ENCODE measurements at places on chromosomes 5 and 9.

DNA sequence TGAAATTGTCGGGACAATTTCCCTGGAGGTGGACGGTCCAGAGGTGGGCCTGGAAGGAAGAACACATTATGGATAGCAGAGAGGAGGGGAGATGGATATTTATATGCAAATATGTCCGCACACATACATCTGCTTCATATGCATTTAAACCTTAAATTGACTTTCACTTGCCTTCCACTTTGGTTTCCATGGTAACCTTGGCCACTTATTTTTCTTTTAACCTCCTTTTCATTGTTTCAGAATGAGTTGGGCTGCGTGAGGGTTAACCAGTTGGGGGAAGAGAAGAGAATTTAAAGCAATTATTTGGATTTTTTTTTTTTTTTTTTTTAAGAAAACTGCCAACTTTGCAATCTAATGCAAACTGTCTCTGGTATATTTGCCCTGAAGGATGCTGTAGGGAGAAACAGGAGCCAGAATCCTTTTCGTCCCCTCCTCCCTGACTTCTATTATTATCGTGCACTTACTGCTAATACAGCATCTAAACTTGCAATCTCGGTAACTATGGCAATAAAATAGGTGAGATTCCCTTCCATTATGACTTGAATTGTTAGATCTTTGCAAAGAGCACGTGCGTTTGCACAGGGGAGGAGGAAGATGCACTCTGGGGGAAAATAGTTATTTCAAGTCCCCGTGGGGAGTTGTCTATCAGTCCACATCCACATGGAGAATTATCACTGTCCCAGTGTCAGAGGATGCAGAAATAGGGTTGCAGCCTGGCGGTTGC, 35.6 kb downstream of the TLR4 start:
- no peak for DNase-seq

- no peak for DNase-seq
These were observed 476.8 kb downstream of the CETN3 start for GRCh38 chr5:89932771-89933181.

DNA sequence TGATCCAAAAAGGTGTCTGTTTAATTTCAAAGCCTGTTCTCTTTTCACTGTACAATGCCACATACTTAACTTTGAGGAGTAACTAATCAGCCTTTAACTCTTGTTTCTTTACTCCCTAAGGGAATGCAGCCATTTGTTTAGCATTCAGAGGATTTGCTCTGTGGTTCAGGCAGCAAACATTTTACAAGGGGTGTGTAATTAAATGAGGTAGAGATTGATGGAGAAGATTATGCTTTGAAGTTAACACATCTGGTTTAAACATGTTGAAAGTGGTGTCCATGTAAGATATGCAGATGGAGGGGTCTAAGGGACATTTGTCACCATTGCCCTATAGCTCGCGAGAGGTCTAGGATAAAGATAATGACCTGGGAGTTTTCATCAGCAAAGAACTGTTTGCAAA, 41.9 kb downstream of the TMEM215 start:
- DNase-seq: no peak

DNA sequence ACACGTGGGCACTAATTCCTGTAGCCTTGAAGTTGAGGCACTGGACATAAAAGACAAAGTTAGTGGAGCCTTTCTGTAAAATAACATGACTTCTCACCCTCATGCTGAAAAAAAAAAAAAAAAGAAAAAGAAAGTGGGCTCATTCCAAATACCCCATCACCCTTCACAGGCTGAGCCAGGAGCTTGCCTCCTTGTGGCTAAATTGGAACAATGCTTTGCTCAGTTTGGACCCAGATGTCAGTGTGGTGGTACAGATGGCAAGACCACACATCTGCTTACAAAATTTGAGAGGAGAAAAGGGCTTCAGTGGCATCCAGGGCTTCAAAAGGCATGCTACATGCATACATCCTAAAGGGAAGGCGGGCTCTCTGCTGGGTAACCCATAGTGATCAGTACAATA, 342.8 kb downstream of the EBF1 start:
- DNase-seq: no peak

DNA sequence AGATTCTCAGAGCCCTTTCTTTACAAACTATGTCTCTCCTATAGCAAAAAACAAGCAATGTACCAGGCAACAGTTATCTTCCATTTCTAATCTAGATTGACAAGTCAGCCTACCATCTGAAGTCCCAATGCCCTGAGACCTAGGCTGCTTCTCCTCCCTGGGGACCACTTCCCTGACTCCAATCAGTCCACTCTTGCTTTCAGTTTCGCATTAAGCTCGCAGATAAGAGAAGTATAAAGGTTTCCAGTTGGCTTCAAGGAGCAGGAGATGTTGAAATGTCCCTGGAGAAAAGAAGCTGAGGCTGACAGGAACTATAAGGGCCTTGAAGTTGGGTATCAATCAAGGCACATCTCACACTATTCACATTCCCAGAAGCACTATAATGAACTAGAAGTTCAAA, 32.3 kb downstream of the ERP44 start:
- peak; percentile 7 for DNase-seq

DNA sequence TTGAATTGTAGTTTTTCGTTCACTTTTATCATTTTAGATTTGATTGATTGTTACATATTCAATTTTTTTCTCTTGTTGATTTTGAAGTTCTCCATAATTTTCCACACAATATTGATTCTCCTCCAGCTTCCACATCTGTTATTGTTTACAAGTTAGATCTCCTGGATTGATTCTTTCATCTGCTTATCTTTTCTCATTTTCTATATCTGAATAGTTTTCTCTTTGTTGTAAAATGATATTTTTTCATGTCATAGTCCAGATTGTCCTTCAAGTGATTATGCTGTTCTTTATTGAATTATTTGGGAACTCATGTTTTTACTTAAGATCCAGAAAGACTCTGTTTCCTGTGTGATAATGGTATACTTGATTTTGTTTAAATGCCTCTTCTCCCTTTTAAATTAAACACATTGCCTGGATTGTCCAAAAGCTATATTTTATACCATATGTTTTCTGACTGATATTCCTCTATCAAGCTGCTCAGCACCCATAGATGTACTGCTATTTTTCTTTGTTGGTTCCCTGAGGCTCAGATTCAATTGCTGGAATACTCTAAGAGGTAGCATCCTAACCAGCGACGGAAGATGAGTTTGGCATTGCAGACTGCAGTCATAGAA, 206.6 kb upstream of the PRR16 start:
- no peak for DNase-seq

- no peak for DNase-seq
These were observed 6.1 kb downstream of the TPD52L3 start for GRCh38 chr9:6334305-6334704.

DNA sequence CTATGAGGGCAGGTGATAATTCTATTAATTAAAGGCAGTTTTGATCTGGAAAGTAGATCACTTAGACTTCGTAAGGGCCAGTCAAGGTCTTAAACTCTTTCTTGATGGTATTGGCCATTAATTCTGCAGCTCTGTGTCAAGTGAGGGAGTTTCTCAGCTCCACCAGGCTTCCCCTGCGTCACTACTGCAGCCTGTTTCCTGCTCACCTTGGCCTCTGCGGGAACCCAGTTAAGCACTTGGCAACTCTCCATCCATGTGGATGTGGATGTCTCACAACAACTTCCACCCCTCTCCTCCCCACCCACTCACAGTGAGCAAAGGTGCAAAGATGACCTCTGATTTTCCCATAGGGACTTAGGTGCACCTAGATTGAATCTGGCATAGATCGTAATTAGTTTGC, 191.6 kb downstream of the PLK2 start:
- DNase-seq: no peak

- DNase-seq: peak; percentile 8
These were observed 32.0 kb upstream of the DHFR start for GRCh38 chr5:80686757-80687156.

- DNase-seq: no peak
These were observed 126.1 kb downstream of the FBXO38 start for GRCh38 chr5:148509893-148510292.

DNA sequence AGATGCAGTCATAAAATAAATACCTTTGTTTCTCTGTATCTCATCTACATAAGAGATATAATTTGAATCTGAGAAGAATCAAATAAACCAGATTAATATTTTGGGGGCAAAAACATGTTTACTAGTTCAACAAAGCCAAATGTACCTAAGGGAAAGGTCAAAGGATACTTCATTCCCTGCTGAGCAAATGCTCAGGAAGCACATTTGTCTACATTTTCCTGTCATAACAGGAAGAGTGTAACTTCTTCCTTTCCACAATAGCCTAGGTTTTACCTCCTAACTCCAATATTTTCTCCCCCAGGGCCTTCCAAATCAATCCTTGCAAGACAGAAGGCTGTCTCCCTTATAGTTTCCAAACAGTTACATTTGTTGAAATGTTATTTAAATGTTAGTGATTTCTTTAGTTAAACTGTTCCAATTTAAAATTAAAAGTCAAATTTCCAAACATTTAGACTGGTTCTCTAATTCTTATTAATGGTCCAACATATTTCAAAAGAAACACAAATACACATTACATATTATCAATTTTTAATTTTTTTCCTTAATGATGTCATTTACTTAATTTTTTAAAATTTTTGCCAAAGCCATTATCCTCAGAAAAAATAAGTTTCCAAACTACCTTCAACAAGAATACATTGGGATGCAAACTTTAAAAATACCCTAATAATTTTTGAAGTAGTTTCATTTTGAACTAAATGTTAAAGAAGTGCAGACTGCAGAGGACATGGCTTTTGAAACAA, 67.8 kb downstream of the MEF2C start:
- no peak for DNase-seq

DNA sequence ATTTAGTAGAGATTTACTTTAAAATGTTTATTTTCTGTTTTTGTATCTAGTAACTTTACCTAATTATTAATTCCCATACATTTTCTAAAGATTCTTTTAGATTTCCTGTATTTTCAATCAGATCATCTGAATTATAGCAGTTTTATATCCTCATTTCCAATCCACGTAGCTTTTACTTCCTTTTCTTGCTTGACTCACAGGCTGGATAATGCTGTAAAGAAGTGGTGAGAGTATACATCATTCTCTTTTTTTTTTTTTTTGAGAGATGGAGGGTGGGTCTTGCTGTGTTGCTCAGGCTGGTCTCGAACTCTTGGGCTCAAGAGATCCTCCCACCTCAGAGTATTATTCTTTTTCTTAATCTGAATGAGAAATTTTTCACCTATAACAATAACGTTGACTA, 11.2 kb upstream of the SETX start:
- no peak for DNase-seq

- no peak for DNase-seq
These were observed 153.4 kb downstream of the CEP120 start for GRCh38 chr5:123269851-123270250.

GRCh38 chr5:75603371-75603770, 7.9 kb upstream of the ANKDD1B start:
- peak; percentile 2 for DNase-seq

- DNase-seq: no peak
These were observed 237.8 kb upstream of the DAPK1 start for GRCh38 chr9:87259543-87260518.

GRCh38 chr9:13002740-13003139, 227.9 kb downstream of the LURAP1L start:
- no peak for DNase-seq

GRCh38 chr5:78544561-78545201, 103.9 kb downstream of the LHFPL2 start:
- no peak for DNase-seq

DNA sequence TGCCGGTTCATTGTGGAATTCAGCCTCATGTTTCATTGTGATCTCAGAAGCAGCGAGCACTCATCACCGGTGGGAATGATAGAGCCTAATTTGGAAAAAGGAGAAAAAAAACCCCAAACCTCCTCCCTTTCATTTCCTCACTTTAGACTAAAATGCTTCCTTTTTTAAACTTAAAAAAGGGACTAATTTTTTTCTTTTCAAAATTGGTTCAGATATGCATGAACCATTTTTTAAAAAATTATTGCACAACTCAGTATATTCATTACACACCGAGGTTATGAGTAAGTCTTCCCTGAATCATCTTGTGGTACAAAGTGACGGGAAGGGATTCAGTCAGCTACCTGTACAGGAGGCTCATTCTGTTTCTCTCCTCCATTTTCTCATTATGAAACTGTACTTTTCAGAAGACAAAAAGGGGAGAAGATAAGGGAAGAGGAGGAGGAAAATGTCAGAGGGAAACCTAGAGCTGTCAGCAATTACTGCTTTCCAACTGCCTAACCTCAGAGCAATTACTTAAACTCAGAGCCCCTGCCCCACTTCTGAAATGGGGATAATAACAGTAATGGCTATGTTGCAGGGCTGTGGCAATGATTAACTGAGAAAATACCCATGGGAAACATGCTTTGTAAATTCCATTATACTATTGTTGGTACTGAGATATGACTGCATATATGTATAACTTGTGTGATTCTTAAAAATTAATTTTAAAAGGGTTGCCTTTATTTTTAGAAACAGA, 24.0 kb downstream of the GALNT10 start:
- no peak for DNase-seq

GRCh38 chr9:121652838-121653231, 1.4 kb downstream of the DAB2IP start:
- DNase-seq: no peak

DNA sequence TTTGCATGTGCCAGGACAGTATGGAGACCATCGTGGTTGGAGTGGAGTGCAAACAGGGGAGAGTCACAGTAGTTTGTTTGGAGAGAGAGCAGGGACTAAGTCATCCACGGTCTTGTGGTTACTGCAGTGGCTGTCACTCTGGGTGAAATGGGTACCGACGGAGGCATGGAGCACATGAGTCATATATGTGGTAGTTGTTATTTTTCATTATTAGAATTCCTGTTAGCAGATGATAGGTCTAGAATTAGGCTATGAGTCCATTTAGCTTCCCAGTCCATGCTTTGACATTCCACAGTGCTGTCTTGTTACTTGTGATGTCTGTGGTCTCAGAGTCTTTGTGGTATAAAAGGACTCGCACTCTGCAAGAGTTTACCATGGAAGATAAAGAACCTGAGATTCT, 303.9 kb downstream of the DMRT2 start:
- DNase-seq: no peak

DNA sequence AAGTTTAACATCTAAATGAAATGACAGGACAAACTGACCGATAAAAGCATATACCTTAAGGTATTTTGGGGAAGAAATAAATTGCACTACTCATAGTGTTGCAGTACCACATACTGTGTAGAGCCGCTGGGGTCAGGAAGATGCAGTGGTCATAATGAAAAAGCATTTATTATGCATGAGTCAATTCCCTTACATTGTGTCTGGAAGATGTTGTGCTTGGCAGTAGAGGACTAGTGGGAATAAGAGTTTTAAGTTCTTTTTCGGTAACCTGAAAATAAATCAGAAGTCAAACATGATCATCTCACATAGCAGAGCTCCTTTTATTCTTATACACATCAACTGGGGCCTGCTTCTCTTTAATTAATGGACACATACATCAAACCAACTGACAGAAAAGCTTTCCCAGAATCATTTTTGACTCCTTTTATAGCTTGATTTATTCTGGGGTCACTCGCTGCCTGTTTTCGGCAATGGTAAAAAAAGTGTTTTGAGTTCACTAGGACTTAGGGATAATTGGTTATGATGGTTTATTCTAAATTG, 262.5 kb upstream of the CHD1 start:
- DNase-seq: no peak

GRCh38 chr5:160699301-160699700, 152.7 kb downstream of the ATP10B start:
- DNase-seq: peak; percentile 21

GRCh38 chr5:87867281-87867680, 401.4 kb downstream of the TMEM161B start:
- DNase-seq: peak; percentile 20

- no peak for DNase-seq
These were observed 47.0 kb downstream of the SH3GL2 start for GRCh38 chr9:17625644-17626388.

- DNase-seq: peak; percentile 58
These were observed 16.0 kb downstream of the ZNF462 start for GRCh38 chr9:106878934-106879333.

Measured in globus pallidus (tissue), 1 donor.